ENCODE measurements at places on chromosomes 11 and 22.

GRCh38 chr22:40156001-40156516, 21.7 kb upstream of the TNRC6B start:
- DNase-seq, result no peak

- DNase-seq, result peak; percentile 60
Observed at GRCh38 chr11:64156235-64157011, 9.5 kb downstream of the MACROD1 start.

GRCh38 chr11:120771551-120772060, 252.3 kb upstream of the TBCEL start:
- no peak for DNase-seq

DNA sequence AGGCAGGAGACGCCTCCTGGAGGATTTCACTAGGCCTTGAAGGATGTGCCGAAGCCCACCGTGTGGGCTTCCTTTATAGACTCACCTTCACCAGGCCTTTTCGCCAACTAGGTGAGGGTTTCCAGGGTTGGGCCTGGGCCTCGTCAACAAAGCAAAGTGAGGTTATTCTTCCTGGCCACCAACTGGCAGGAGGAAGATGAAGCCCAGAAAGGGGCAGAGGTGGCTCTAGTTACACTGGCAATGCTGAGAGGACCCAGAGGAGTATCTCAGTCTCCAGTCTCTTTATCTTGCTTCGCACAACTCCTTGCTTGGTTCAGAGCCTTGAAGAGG, 404 bp upstream of the RELT start:
- no peak for DNase-seq

DNA sequence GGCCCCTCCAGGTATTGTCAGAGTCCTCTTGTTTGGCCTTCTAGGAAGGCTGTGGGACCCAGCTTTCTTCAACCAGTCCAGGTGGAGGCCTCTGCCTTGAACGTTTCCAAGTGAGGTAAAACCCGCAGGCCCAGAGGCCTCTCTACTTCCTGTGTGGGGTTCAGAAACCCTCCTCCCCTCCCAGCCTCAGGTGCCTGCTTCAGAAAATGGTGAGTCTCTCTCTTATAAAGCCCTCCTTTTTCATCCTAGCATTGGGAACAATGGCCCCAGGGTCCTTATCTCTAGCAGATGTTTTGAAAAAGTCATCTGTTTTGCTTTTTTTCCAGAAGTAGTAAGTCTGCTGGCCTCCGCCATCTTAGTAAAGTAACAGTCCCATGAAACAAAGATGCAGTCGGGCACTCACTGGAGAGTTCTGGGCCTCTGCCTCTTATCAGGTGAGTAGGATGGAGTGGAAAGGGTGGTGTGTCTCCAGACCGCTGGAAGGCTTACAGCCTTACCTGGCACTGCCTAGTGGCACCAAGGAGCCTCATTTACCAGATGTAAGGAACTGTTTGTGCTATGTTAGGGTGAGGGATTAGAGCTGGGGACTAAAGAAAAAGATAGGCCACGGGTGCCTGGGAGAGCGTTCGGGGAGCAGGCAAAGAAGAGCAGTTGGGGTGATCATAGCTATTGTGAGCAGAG, at the start of gene CD3E:
CD3E (plus strand) TSS at position 163 of the 681 bp plus-strand sequence; CDS start at position 386, 223 bp downstream.
- DNase-seq, result no peak

DNA sequence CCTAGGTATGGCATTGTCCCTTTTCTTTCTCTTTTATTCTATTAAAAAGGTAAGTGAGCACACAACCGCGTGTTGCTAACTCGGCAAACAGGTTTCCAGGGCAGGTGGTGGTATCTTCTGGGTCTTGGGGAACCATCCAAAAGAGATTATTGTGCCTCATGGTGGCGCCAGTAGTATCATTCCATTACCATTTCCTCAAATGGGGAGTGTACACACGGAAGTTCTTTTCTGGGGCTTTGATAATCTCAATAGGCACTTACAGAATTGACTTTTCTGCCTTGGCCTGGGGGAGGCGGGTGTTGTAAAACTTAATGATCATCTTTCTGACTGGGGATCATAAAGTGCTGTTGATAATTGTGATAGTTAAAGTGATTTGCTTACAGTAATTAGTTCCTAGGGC, 234.1 kb downstream of the KIRREL3 start:
- DNase-seq, result no peak

DNA sequence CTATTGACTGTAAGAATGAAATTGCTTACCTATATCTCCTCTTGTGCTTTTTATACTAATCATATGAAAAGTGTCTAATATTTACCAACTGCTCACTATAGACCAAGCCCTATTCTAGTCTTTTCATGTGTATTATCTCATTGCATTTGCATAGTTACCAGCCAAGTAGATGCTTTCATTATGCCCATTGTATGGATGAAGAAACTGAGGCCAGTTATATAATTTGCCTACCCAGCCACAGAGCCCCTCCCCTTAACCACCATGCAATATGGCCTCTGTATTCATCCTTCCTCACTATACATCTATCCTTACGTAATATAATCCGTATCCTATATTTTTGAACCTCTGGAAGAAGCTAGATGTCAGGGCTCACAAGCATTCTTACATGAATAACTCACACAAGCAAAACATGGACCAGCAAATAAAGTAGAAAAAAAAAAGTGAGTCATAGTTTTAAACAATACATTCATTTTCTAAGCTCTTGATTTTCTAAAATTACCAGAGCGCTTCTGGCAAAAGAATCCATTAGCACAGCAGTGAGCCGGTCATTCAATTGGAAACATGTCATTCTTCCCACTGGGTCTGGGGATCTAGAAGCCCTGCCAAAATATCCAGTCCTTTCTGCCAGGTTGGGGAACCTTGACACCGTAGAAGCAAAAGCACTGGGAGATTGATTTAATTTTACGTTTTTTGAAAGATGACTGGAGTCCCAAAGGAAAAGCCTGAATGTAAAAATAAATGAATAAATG, 80.0 kb downstream of the C11orf91 start:
- DNase-seq, result peak; percentile 37

- no peak for DNase-seq
Observed at GRCh38 chr11:66789097-66789890, 53.9 kb upstream of the RCE1 start.

GRCh38 chr11:130891326-130891725, 25.0 kb downstream of the SNX19 start:
- no peak for DNase-seq

- DNase-seq, result peak; percentile 91
Observed at GRCh38 chr11:75563978-75564552, 2.0 kb downstream of the SERPINH1 start.

- DNase-seq, result no peak
Observed at GRCh38 chr11:92915551-92915950, 53.9 kb upstream of the MTNR1B start.

DNA sequence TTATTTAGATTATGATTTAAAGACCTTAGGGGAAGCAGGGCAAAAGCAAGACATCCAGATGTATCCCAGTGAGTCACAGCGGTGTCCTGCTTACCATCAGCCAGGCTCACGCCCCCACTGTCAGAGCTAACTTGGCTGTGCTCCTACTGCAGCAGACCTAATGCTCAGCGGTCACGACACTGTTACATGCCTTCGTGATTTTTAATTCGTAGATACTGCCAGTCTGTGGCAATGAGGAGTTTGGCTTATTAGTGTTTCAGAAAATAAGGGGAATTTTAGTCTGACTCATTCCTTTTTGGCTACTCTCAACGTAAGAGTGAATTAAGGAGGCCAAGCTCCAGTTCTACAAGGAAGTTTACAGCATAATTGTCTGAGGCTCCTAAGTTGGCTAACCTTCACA, 22.7 kb downstream of the EFCAB6 start:
- no peak for DNase-seq

- DNase-seq, result peak; percentile 89
Observed at GRCh38 chr11:76653674-76654284, 16.8 kb downstream of the LRRC32 start.

GRCh38 chr11:128482512-128483191, 104.7 kb downstream of the ETS1 start:
- no peak for DNase-seq

GRCh38 chr11:102168481-102168880, 58.2 kb downstream of the YAP1 start:
- no peak for DNase-seq

DNA sequence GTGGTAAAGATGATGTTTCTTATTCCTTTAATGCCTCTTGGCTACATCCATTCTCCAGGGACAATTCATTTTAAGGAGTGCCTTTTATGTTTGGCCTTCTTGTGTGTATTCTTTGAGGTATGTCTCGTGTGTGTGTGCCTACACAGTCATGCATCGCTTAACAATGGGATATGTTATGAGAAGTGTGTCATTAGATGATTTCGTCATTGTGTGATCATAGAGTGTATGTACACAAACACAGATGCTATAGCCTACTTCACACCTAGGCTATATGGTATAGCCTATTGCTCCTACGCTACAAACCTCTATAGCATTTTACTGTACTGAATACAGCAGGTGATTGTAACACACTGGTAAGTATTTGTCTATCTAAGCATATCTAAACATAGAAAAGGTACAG, 23.0 kb downstream of the ZNF202 start:
- no peak for DNase-seq

- peak; percentile 62 for DNase-seq
Observed at GRCh38 chr11:11230802-11231562, 122.1 kb downstream of the CSNK2A3 start.

DNA sequence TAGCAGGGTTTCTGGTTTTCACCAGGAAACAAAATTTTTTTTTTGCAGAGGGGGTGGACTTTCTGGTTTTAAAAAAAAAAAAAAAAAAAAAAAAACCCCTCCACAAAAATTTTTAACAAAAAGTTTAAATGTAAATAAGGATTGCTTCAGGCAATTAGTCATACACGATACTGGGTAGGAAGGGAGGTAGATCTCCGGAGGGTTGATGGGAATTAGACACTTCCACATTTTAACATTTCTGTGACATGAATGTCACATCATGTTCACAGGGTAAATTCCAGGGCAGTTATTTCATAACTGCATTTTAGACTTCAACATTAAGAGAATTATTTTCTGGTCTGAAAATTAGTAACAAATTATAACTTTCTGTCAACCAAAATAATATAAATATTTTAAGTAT, 15.9 kb downstream of the NUP98 start:
- DNase-seq, result no peak

DNA sequence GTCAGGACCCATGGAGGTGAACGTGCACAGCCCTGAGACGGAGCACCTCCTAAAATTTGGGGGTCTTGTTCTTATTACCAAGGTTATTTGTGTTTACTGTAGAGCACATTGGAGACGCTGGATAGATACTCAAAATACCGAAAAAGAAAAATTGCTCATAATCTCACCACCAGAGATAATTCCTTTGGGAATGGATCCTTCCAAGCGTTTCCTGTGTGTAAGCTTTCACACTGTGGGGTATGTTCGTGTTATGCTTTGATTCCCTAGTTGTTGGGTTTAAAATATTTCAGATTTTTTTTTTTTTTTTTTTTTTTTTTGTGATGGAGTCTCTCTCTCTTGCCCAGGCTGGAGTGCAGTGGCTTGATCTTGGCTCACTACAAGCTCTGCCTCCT, 14.1 kb upstream of the MRGPRD start:
- DNase-seq, result no peak

GRCh38 chr11:3213659-3214419, 4.8 kb downstream of the MRGPRG start:
- DNase-seq, result peak; percentile 13

GRCh38 chr11:56271092-56271491, 2.9 kb upstream of the OR5T1 start:
- no peak for DNase-seq

- DNase-seq, result no peak
Observed at GRCh38 chr11:35968386-35969088, 24.7 kb downstream of the LDLRAD3 start.

DNA sequence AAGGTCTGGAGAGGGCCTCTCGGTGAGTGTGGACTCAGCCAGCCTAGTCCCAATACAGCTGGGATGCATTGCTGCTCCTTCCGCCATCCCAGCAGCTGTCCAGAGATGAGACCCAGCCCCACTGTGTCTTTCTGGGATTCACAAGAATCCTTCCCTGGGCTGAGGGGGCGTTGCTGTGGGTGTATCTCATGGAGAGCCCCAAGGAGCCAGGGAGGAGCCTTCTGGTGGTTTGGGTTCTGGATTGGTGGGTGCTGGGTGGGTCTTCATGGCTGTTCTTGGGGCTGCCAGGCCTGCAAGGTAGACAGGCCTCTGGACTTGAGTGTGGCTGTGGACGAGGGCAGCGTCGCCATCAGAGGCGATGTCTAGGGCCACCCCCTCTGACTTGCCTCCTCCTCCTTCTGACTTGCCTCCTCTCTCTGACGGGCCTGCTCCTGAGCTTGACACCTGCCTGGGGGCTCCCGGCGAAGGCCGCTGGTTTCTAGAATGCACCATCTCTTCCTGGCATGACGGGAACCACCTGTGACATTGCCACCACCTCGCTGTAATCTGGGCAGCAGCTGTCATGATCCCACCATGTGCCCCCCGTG, 17.2 kb downstream of the KCNQ1 start:
- DNase-seq, result no peak

- no peak for DNase-seq
Observed at GRCh38 chr11:86447763-86448480, 73.2 kb downstream of the CCDC81 start.

GRCh38 chr22:33028234-33028633, 29.9 kb downstream of the SYN3 start:
- peak; percentile 52 for DNase-seq

DNA sequence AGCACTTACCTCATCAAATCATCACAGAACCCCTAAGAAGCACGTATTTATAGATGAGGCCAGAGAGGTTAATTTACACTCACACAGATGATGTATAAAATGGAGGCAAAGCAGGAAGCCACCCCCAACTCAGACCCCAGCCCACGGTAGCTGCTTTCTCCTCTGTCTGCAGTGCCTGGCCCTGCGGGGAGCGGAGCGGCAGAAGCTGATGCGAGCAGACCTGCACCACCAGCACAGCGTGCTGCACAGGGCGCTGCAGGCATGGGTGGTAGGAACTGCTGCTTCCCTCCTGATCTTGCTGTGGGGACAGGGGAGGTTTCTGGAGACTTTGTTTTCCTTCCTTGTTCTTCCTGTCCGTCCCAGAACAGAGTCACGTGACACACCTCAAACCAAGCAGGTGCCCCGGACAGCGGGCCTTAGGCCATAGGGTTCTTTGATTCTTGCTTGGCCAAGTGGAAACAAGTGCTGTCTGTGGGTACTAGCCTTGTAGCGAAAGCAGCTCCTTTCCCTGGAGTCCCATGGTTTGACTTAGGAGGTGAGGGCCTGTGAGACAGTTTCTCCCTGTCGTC, 57.8 kb downstream of the PISD start:
- DNase-seq, result no peak

DNA sequence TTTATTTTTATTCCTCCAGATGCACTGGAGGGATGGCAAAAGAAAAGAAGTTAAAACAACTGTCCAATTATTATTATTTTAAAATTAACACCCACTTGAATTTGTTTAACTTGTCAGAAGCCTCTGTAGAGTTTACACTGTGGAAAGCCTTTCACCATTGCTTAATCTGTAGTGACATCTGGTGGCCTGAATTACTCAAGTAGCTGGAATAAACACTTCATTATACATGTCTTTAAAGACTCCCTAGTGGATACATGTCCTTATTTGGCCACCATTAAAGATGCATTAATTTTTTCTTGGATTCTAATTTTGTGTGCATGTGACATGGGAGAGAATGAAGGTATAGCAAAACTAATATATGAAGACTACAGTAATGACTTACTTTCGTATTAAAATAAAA, 1496.5 kb downstream of the FAM181B start:
- DNase-seq, result no peak
